ENCODE measurements at places on chromosomes 1 and 21.
A peak's percentile ranks its signal among the peaks of the same experiment; 100 is the strongest.

DNA sequence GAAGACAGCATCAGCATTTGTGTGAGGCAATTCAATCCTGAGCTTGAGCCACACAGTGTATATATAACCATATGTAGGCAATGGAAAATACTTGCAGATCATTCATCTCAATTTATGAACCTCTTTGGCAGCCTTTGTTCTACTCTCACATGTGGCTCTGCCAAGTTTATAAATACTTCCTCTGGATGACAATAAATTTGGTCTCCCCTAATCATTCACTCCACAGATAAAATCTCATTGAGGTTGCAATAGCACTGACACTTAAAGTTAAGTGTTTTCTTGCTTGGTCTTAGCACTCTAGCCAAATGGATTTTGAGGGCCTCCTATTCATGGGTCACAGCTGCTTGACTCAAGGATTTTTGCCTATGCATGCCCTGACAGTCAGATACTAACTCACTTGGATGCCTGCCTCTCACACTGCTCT, 136.6 kb upstream of the VANGL1 start:
- DNase-seq: no peak

GRCh38 chr1:26353976-26354820, at the start of gene CRYBG2:
Gene CRYBG2 (minus strand): TSS chr1:26354130. CDS start chr1:26346657, 7,473 bp downstream.
- no peak for DNase-seq

DNA sequence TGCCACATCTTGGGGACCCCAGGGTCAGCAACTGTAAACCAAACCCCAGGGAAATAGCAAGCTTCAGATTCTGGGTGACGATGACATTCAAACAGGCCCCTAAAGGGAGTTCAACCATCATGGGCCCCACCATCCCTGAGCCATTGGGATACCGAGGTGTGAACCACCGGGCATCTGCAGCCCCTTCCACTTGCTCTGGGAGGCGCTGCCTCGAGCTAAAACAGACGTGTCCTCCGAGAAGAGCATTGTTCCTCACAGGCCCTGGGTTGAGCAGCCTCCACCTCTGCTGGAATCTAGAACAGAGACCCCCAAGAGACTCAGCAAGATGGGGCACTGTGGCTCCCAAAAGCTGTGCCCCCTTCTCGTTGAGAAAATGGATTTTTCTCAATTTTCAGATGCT, 19.0 kb upstream of the EFHD2 start:
- DNase-seq: no peak

GRCh38 chr1:89465201-89465600, 59.4 kb upstream of the LRRC8B start:
- no peak for DNase-seq

GRCh38 chr21:27189870-27190269, 223.0 kb upstream of the ADAMTS5 start:
- DNase-seq: no peak

DNA sequence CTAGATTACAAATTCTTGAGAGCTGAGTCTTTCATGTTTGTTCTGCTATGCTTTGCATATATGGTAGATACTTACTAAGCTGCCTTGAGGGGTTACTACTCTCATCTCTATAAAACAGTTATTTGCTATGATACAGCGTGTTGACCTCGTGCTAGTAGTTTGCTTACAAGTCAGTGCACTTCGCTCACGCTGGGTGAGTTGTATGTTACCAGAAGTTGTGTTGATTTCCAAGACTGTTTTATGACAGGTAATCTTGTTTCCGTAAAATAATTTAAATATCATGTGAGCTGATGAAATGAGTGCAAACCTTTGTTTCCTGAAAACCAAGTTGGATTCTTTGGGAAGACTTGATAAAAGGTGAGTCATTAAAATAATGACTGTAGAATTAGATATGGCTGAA, 7.3 kb downstream of the MRPS6 start:
- no peak for DNase-seq

DNA sequence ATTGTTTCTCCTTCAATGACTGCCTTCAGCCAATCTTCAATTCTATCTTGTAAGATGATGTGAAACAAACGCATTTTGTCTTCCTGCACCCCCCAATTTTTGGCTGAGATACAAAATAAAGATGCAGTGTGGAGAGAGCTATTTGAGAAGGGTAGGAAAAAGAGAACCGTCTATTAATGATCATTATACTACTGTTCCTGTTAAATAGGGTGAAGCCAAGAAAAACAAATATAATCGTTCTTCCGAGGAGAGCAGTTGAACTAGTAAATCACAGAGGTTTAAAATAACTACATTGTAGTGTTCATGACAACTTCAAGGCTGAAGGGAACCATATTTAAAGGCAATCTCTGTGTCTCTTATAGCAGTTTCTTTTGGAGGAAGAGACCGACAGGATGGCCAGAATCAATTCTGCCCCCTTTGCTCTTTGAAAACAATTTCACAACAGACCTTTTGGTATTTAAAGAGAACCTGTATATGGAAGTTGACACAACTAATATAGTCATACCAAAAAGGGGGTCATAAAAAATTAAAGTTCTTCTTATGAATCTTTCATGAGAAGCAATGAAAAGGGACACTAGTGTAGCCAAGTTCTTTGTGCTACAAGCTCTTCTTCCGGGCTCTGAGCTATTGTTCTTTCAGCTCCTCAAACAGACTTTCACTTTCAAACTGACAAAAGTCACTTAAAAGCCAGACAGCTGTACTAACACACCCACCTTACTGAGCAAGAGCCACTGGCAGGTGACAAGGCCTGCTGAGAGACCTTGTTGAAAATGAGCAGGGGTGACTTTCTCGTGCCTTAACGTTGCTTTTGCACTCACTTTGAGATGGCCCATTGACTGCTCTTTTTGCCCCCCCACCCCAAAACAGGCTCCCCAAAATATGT, 30.9 kb downstream of the PROX1 start:
- DNase-seq: no peak

DNA sequence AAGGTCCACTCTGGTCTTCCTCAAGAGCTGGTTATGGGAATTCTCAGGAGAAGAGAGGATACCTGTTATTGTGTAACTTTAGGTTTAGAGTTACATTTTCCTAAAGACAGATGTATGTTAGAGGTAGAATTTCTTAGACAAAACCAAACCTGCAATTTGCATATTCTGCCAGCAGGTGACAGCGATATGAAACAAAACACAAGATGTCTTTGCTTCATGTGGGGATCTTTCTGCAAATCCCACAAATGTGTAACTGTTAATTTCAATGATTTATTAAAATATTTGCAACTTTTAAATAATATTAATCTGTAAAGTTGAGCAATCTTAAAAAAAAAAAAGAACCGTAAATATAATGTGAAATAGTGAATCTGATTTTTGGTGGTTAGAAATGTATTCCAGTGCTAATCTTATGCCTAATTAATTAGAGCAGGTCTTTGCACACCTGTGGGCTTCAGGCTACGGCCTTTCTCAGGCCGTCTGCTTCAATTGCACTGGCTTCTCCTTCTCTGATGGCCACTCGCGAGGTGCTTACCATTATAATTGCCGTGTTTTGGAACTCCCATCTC, 33.4 kb downstream of the FAM78B start:
- DNase-seq: no peak

DNA sequence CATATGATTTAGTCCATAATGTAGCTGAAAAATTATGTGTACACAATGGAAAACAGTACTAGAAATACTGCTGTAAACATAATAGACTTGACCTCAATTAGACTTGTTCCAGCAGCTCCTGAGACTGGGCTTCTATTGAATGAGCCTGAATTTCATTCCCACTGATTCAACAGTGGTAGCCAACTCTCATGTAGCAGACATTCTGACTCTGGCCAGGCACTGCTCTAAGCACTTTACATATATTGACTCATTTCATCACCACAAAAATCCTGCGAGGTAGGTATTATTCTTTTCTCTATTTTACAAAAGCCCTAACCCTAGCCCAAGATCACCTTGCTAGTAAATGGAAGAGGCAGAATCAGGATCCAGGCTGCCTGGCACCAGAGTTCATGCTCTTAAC, 12.8 kb upstream of the CTSS start:
- no peak for DNase-seq

- DNase-seq: no peak
Observed at GRCh38 chr1:195530961-195531360, 1077.3 kb downstream of the KCNT2 start.

DNA sequence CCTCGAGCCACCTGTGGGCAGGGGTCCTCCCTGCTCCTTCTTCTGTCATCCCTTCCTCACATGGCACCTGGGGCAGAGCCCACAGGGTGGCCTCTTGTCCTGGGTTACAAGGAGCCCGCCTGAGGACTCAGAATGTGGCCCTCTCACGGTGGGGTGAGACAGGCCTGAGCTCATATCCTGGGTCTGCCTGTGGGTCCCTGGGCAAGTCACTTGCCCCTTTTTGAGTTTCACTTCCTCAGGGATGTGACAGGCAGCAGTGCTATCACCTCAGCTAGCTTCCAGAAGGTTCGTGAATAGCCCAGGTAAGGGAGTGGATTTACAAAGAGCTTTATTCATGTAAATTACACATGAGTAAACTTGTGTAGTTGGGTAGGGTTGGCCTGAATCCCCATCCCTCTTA, 33.5 kb downstream of the HTR6 start:
- DNase-seq: no peak

GRCh38 chr1:156489166-156489934, 11.2 kb downstream of the MEF2D start:
- peak; percentile 52 for DNase-seq

DNA sequence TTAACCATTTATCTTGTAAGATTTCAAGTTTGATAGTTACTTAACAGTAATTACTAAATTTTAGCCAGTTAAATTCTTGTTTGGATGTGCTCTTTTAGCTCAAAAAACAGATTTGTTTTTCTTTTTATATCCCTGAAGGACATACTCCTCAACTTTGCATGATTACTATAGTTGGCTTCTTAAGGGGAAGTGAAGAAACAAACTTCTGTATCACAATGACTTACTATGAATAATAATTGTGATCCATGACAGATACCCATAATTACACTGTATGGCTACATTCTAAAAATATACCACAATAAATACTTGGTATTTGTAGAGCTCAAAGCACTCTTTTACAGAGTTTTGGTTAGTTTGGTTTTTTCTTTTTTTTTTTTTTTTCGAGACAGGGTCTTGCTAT, 55.8 kb downstream of the IARS2 start:
- no peak for DNase-seq

DNA sequence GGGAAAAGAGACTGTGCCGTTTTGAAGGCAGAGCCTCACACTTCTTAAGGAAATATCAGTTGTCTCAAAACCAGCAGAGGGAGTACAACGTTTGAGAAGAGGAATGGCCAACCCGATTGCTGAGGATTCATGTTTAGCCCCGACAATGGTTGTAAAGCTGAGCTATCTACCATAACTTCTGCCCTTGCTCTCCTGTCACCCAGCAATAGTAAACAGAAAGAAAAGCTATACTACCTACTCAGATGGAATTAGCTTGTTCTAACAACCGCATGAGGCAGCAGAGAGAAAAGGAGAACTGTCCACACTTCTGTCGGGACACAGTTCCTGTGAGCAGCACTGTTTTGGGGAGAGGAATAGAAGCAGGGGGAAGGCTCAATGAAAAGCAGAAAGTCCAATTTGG, 91.2 kb downstream of the SLC45A1 start:
- no peak for DNase-seq

DNA sequence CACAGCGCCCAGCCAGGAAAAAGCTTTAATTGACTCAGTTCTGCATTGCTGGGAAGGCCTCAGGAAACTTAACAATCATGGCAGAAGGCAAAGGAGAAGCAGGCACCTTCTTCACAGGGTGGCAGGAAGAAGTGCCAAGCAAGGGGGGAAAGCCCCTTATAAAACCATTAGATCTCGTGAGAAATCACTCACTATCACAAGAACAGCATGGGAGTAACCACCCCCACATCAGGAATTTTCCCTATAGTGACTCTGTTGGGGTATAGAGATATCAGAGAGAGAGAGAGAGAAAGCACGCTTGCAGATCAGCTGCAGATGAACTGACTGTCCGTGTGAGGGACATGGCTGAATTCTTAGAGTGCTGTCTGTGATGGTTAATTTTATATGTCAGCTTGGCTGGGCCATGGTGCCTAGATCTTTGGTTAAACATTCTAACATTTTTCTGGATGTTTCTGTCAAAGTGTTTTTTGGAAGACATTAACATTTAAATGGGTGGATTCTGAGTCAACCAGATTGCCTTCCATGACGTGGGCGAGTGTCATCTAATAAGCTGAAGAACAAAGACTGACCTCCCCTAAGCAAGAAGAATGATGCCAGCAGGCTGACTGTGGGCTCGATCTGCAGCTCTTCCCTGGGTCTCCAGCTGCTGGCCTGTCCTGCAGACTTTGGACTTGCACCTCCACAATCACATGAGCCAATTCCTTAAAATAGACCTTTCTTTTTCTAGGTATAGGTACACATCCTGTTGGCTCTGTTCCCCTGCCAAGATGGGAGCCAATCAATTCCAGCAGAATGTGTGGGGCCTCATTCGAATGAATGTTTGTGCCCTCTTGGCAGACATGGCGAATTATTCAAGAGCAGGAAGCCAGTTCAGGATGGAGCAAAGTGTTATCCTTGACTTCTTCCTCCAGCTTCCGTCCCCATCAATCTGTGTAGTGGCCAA, 21.4 kb upstream of the CPT2 start:
- no peak for DNase-seq

DNA sequence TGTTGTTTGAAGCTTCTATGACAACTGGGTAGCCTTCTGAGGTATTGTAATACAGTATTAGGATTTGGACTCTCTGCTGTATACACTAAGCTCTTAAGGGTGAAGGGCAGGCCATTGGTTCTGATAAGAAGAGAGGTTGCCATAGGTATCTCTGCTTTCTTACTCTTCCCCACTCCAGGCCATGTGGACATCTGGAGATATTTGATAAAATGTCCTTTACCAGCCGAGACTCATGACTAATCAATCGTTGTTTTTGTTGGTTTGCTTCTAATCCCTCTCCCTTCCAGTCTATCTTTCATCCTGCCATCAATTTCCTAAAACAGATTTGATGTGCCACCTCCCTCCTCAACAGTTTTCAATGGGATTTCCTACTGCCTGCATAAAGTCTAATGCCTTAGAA, 64.6 kb upstream of the WDR26 start:
- no peak for DNase-seq

DNA sequence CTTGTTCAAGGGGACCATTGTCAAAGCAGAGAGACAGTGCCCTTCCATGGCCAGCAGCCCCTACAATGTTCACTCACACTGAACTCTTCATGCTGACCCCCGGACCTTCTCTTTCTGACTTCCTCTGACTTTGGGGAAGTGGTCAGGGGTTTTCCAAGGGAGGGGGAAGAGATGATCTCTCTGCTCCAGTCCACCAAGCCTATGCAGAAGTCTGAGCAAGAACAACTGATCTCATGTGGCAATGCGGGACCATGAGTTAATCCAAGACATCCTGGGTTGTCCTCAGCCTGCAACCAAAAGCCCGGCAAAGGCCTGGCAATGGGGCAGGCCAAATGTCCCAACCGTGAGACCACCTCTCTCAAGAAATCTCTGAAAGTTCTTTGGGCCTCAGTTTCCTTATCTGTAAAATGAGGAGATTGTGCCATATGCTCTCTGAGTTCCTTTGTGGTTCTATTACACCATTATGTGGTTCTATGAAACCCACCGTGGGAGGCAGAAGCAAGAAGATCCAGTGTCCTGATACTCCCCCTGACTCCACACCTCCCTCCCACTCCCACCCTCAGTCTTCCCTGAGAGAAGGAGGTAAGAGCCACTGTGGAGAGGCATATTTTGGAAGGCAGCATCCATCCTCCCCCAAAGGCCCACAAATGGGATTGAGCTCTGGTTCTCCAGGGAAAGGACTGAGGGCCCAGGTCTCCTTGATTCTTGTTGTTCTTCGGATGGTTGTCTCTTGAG, 11.8 kb upstream of the ARHGEF2 start:
- no peak for DNase-seq

GRCh38 chr1:98055457-98055856, 134.6 kb upstream of the DPYD start:
- no peak for DNase-seq

GRCh38 chr1:166069390-166069789, 97.4 kb downstream of the FAM78B start:
- no peak for DNase-seq
